ENCODE measurements at places on chromosomes 6 and 20. TPM values are rescaled to one million over a fixed set of nuclear protein-coding genes. Genes with fewer than 3 reads are reported as not detected.

The EBF4 gene
- 1.6 TPM for total RNA-seq

The HLA-DMB gene
- 52.0 TPM for total RNA-seq

The ARMH2 gene
- total RNA-seq: not detected

The FAM83B gene
- 8.8 TPM for total RNA-seq

The TRAPPC3L gene
- total RNA-seq: not detected

The THBD gene
- 28.2 TPM for total RNA-seq

DNA sequence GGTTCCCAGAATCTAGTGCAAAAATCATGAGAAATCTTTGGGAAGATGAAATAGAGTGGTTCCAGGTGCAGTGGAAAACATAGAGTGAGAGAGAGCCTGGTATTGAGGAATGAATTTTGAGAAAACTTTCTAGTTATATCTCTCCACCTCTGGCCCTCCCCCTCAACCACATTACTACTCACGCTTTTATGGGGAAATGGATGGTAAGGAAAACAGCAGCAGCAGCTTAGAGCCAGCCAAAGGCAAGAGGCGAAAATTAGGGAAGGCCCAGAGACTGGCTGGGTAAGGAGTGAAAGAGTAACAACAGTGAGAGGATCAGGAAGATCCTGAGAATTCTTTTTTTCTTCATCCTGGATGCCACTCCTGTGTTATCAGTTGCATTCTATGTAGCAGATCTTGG is 187.9 kb upstream of the ECI2 start:
- H3K36me3 ChIP-seq: no peaks in the 10 kb centered on the region
- no peaks in the 10 kb centered on the region for H3K4me1 ChIP-seq
- no peak for DNase-seq
- H3K27ac ChIP-seq: no peak overlapping the region
- no peak overlapping the region for H3K4me3 ChIP-seq

GRCh38 chr20:4840801-4841200 is 119.1 kb downstream of the PRND start:
- H3K4me3 ChIP-seq: no peak overlapping the region
- H3K27ac ChIP-seq: no peak overlapping the region
- H3K27me3 ChIP-seq: no peaks in the 10 kb centered on the region
- H3K36me3 ChIP-seq: no peaks in the 10 kb centered on the region

- H3K4me1 ChIP-seq: no peaks in the 10 kb centered on the region
- H3K27ac ChIP-seq: no peak overlapping the region
These were observed 349.8 kb downstream of the CDC5L start for GRCh38 chr6:44737341-44737740.

- H3K4me1 ChIP-seq: peaks cover 24% of the 10 kb centered on the region
- peaks cover 9% of the 10 kb centered on the region for H3K27me3 ChIP-seq
- no peaks in the 10 kb centered on the region for H3K36me3 ChIP-seq
- peak overlapping the region; percentile 78 for H3K27ac ChIP-seq
These were observed 2.0 kb downstream of the COL9A3 start for GRCh38 chr20:62818592-62819493.

DNA sequence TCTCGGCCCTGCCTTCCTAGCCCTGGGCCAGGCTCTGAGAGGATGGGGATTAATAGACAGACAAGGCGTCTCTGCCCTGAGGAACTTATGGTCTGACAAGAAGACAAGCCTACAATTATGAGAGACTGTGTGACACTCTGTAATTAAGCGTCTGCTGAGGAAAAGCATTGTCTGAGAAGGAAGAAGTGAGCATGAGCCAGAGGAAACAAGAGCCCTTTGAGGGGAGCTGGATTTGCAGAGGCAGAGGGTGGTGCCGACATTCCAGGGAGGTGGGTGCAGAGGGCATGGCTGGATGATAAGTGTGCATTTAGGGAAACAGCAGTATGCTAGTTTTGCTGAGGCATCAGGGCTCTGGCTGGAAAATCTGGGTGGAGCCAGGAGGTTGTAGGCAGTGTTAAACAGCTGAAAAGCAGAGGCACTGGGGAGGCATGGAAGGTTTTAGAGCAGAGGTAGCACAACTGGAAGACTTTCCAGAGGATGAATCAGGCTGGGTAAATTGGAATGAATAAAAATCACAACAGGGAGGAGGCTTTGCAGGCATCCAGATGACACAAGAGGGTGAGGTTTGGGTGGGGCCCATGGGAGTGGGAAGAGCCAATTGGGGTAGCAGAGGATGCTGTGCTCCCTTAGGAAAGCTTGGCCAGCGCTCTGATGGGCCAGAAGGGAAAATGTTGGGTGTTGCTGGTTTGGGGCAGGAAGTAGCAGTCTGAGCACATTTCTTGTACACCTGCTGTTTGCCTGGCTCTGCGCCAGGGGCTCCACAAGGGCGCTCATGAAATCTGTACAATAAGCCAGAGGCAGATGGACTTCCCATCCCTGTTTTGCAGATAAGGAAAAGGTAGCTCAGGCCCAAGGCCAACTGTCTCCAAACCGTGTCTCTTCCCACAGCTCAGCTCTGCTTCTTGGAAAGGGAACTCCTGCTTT is 74.0 kb upstream of the MYL9 start:
- H3K4me1 ChIP-seq: peaks cover 43% of the 10 kb centered on the region
- no peak overlapping the region for H3K4me3 ChIP-seq
- H3K36me3 ChIP-seq: no peaks in the 10 kb centered on the region
- no peaks in the 10 kb centered on the region for H3K27me3 ChIP-seq
- no peak for DNase-seq
- peak overlapping the region; percentile 92 for H3K27ac ChIP-seq

- H3K36me3 ChIP-seq: no peaks in the 10 kb centered on the region
- DNase-seq: no peak
- H3K27me3 ChIP-seq: no peaks in the 10 kb centered on the region
- H3K27ac ChIP-seq: no peak overlapping the region
- H3K4me3 ChIP-seq: no peak overlapping the region
These were observed 146.9 kb downstream of the PDE10A start for GRCh38 chr6:165515963-165516624.

DNA sequence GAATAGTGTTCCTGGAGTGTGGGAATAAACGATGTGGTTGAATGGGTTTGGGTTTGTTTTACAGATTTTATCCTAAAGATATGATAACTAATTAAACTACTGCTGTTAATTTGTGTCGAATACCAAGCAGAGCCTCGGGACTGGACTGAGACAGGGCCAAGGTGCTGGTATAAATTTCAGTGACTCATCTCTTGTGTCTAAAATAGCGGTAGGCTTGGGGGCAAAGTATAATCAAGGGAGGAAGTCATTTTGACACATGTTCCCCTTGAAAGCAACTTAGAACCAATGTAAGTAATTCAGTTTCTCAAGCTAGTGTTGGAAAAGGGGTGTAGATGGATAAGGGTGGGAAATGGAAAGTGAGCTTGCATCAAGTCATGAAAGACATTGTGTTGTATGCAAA is 108.4 kb downstream of the PLCB4 start:
- H3K4me3 ChIP-seq: no peak overlapping the region
- no peak overlapping the region for H3K27ac ChIP-seq
- H3K36me3 ChIP-seq: no peaks in the 10 kb centered on the region
- no peaks in the 10 kb centered on the region for H3K27me3 ChIP-seq
- H3K4me1 ChIP-seq: no peaks in the 10 kb centered on the region

DNA sequence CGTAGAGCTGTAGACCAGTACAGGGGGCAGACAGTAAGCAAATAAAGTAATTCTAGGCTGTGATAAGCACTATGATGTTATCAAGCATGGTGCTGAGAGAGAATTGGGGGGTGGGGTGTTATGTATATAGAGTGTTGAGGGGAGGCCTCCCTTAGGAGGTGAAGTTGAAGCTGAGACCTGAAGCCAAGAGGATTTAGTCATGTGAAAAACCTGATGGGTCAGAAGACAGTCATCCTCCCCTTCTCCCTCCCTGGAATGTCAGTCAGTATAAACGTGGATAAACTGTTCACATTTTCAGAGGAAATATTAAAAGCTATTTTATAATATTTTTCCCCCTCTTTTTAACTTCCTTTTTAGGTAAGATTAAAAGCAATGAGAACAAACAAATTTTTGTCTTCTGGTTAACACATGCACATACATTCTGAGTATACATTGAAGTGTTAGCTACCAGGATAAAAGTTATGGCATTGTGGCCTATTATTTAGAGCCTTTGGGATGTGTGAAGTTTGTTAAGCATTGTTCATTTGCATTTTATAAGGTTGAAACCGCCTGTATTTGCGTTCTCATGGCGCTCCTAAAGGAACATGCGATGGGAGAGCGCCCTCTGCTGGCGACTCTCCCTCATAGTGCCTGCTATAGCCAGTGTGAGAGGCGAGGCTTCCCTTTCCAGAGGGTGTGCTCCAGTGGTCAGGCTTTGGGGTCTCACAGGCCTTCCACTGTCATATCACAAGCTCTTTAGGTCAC is 35.4 kb upstream of the MAPK13 start:
- H3K36me3 ChIP-seq: no peaks in the 10 kb centered on the region
- H3K4me3 ChIP-seq: no peak overlapping the region
- no peaks in the 10 kb centered on the region for H3K27me3 ChIP-seq
- peak; percentile 70 for DNase-seq
- H3K27ac ChIP-seq: no peak overlapping the region

DNA sequence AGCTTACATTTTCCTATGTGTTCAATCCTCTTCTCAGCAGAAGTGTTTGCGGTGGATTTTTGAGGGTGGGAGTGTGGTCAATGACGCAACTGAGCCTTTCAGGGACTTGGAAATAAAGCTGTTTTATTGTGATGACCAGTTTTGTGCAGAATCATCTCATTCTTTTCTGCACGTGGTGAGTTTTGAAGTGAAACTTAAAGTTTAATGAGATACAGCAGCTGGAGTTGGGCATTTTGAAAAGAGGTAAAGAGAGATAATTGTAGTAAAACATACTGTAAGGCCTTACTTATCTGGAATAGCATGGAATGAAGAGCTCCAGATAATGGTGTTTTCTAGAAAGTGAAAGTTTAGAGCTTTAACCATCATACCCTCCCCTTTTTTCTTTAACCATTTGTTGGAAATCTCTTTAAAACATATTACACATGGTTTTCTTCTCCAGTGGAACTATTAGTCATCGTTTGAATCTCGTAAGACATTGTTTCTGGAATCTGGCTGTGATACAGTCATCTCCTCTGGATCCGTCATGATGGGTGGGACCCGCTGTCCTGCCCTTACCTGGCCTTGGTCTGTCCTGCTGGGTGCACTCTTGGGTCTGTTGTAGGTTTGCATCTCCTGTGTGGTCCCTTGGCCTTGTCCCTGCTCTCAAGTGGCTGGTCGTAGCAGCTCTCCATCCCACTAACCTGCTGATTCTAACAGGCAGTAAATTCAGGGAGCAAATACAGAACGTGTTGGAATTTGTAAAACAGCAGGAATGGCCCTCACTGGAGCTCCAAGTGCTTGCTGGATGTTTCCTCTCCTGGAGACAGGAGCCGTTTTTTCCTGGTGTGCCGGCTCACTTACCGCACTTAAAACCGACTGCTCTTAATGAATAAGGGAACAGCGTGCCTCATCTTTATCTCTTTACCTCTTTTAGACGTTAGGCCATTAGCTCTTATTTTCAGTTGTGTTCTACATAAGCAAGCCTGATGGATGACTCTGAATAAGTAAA is 29.8 kb downstream of the UST start:
- no peak for DNase-seq
- peak overlapping the region; percentile 8 for H3K4me3 ChIP-seq
- H3K27me3 ChIP-seq: no peaks in the 10 kb centered on the region
- no peak overlapping the region for H3K27ac ChIP-seq

DNA sequence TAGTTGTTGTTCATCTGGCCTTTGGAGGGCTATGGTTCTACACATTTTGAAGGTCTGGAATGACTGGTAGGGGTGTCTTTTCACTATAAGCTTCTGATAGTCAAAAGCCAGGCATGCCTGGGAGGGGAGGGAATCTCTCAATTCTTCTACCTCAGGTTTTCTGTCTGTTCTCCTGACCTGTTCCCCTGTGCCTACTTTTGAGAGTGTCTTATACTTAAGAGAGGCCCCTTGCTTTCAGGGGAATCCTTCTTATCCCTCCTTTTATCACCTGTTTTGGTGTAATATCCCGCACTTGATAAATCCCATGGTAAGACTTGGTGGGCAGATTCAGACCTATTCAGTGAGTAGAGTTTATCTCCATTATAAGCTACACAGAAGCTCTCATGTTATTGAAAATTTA is 10.4 kb upstream of the SLC13A3 start:
- no peaks in the 10 kb centered on the region for H3K27me3 ChIP-seq
- H3K4me3 ChIP-seq: no peak overlapping the region

DNA sequence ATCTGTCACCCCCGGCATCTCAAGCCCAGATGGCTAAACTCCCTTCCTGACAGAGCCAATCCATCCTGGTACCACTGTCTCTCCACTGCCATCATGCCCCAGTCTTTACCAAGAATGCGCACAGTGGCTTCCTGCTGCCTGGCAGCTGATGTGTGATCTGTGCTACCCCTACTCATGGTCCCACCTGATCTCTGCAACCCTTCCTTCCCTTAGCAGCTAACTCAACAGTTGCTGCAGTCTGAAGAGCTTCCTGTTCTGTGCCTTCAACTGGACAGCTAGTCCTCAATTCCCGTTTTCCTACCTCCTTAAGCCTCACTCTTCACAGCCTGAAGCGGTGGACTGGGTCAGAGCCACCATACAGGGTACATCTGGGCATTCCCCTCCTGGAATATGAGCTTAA is 7.6 kb upstream of the FAM83C start:
- H3K36me3 ChIP-seq: no peaks in the 10 kb centered on the region
- H3K27me3 ChIP-seq: peaks cover 10% of the 10 kb centered on the region
- H3K27ac ChIP-seq: no peak overlapping the region
- H3K4me3 ChIP-seq: no peak overlapping the region
- no peaks in the 10 kb centered on the region for H3K4me1 ChIP-seq

GRCh38 chr6:51301962-51302361 is 483.3 kb downstream of the TFAP2B start:
- H3K4me3 ChIP-seq: no peak overlapping the region
- no peaks in the 10 kb centered on the region for H3K4me1 ChIP-seq
- H3K27ac ChIP-seq: no peak overlapping the region
- H3K36me3 ChIP-seq: no peaks in the 10 kb centered on the region

DNA sequence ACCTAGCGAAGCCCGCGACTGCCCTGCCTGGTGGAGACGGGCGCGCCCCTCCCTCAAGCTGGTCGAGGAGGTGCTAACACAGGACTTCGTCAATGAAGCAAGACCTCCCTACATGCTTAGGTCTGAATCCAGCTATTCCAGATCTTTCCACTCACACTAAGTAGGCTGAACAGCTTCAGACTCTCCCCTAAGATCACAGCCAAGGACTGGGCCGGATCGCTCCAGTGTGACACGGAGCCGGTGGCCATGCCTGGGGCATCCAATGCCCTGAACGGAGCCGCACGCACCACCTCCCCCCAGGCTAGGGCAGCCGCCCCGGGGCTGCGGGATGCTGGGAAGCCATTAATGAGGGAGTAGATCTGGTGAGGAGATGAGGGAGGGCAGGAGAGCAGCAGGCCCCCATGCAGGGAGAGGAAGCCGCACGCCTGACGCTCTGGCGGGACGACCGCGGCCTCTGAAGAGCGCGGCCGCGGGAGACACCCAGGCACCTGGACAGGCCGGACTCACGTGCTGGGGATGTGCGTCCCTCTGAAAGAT is 200.0 kb downstream of the WDR27 start:
- no peaks in the 10 kb centered on the region for H3K36me3 ChIP-seq
- no peaks in the 10 kb centered on the region for H3K27me3 ChIP-seq
- no peak overlapping the region for H3K27ac ChIP-seq
- no peaks in the 10 kb centered on the region for H3K4me1 ChIP-seq

Measured in breast epithelium (tissue), 4 donors.